ENCODE measurements at places on chromosomes 3 and 15.
A peak's percentile ranks its signal among the peaks of the same experiment; 100 is the strongest.

- DNase-seq = no peak
Measured at GRCh38 chr3:69484507-69485393, 98.9 kb upstream of the FRMD4B start.

- DNase-seq = no peak
Measured at GRCh38 chr3:188362405-188362831, 208.5 kb downstream of the LPP start.

DNA sequence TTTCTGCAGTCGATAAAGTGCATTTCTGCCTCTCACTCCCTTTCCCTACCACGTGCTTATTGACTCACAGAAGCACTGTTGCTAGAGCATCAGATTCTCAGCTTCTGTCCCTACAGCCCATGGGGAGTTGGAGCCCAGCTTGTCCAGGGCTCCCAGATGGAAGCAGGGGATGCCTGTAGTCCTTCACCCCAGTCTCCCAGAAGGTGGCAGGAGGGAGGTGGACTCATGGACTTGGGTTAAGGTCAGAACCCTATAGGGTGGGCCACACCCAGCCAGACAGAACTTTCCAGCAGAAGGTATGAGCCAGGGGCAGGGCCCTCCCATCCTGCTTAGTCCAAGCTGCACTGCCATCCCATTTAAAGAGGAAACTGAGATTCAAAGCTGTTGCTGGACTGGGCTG lies 33.1 kb upstream of the SEMA3F start:
- DNase-seq = no peak

- no peak for DNase-seq
Measured at GRCh38 chr3:77234004-77234403, 194.1 kb downstream of the ROBO2 start.

DNA sequence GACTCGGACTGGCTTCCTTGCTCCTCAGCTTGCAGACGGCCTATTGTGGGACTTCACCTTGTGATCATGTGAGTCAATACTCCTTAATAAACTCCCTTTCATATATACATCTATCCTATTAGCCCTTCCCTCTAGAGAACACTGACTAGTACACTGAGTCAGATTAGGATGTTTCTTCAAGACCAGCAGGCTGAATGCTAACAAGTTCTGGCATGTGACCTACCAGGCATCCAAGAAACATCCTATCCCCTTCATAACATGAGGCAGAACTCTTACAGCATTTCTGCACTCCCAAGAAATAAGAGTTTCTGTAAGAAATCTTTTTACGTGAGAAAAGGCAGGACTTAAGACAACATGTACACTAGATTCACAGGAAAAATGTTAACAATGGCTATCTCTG lies 9.3 kb downstream of the CFAP92 start:
- no peak for DNase-seq

GRCh38 chr3:121411523-121411922 lies 134.3 kb downstream of the POLQ start:
- no peak for DNase-seq

GRCh38 chr15:78950343-78950742 lies 5.5 kb upstream of the CTSH start:
- peak; percentile 47 for DNase-seq

DNA sequence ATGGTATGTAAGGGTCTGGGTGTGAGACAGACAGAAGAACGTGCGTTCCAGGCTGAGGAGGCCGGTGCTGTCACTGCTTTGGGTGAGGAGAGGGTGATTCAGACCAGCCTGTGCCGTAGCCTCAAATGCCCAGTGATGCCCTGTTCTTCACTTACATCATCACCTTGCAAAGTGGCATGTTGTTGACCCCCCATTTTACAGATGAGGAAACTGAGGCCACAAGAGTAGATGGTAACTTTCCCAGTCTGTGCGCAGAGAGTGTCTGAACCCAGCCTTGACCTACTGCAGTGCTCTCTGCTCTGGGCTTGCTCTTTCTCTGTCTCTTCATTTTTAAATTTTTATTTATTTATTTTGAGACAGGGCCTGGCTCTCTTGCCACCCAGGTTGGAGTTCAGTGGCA lies 1.6 kb upstream of the CTSH start:
- DNase-seq = no peak

GRCh38 chr3:50256978-50257890 lies 11.7 kb upstream of the SEMA3B start:
- peak; percentile 66 for DNase-seq

- no peak for DNase-seq
Measured at GRCh38 chr15:97410897-97411575, 549.5 kb upstream of the ARRDC4 start.

DNA sequence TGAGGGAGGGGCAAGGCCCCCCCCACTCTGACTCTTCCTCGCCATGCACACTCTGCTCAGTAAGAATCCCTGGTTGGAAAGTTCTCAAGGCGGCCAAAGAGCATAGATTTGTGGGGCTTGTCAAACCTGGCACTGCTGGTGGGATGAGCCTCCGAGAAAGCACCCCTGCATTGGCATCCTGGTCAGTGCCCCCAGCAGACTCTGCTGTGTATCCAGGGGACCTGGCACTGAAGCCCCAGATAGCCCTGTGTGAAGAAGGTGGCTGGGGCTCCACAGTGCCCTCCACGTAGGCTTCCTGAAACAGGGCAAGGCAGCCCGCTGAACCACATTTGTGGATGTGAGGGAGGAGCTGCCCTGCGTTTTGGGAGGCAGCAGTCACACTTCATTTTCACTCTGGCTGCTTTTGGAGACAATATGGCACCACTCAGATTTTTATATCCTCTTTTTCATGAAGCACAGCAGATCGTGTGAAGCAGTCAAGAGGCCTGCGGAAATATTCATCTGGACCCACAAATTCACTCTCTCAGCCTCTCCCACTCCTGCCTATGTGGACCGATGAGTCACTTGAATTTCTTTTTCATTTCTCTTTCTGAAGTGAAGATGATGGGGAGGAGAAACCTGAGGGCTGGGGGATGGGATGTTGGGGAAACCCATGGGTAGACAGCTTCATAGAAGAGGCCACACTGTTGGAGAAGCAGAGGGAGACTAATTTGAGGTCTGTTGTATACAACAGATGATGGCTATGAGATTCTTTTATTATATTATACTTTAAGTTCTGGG lies 88.7 kb upstream of the BCL6 start:
- DNase-seq = no peak

GRCh38 chr15:80695099-80695910 lies at the start of gene ABHD17C:
Gene ABHD17C (plus strand): TSS chr15:80695310. CDS start chr15:80695430, 120 bp downstream.
- peak; percentile 76 for DNase-seq

DNA sequence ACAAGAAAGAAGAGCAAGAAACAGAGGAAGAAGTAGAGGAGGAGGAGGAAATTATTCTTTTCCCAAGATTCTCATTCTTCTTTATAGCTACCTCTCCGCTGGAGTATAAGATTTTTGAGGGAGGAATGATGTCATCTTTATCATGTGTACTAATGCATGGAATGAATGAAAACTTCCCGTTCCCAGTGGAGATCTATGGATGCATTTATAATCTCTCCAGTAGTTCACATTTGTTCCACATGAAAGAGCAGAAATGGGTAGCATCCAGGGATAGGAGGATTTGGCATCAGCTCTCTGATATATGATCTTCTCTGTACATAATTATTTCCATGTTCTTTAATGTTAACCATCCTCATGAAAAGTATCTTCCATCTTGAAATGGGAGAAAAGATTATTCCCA lies 244.4 kb downstream of the ADAMTSL3 start:
- no peak for DNase-seq

DNA sequence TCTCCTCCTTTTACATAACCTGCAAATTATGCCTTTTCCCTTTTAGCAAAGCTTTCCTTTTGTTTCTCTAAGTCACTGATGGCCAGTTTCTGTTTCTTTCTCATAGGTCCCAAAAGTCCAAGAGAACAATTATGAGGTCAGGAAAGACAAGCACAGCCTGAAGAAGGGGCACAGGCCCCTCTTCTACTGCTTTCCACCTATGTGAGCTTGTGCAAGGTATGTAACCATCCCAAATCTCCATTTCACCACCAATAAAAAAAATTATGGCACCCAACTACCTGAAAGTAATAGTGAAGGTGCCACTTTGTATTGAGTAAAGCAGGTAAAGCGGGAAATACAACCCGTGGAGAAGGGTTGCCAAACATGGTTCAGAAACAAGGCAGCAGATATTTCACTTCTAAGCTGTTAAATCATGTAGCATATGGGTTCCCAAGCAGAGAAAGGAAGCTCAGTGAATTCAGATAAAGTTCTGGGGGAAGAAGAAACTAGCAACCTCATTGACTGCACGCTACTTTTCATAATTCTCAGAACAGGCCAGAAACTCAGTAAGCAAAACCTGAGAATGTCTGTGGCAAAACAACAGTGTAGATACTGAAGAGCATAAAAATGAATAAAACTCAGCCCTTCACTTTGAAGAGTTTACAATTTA lies 4.2 kb downstream of the PLOD2 start:
- DNase-seq = peak; percentile 59

DNA sequence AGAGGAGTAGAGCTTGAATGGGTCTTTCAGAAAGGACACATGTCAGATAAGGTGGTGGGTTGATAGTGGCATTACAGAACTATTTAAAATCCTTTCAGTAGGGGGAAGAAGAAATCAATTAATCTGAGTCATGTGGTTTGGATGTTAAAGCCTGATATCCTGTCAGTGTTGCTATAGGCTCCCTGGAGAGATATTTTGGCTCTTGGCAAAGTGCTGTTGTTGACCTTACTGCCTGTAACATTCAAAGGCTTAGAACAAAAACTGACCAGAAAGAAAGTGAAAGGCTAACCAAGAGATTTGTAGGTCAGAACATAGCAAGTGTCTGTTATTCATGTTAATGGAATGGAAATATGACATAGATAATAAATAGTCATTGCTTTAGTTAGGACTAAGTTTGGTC lies 552.9 kb downstream of the DIPK2A start:
- no peak for DNase-seq

GRCh38 chr15:90126596-90127435 lies 24.5 kb upstream of the IDH2 start:
- DNase-seq = peak; percentile 70

DNA sequence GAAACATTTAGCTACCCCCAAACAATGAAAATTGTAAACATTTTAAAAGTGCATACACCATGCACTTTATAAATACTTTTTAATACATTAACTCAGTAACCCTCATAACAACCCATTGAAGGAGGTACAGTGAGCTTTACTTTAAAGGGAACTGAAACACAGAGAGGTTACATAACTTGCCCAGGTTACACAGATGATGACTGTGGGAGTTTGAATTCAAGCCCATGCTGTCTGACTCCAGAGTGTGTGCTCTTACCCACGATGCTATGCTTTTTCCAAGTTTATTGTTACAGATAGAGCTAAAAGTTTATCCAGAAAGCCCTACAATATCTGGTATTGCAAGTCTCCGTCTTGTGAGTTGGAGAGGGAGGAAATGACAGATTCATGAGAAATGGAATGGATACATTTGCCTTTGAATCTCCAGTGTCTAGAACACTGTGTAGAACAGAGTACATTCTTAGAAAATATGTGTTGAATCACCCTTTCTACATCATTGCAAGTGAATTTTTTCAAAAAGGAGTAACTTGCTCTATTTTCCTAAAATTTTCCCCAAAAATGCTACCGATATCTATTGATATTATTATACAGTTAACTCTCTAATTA lies 428.3 kb downstream of the NAALADL2 start:
- no peak for DNase-seq

DNA sequence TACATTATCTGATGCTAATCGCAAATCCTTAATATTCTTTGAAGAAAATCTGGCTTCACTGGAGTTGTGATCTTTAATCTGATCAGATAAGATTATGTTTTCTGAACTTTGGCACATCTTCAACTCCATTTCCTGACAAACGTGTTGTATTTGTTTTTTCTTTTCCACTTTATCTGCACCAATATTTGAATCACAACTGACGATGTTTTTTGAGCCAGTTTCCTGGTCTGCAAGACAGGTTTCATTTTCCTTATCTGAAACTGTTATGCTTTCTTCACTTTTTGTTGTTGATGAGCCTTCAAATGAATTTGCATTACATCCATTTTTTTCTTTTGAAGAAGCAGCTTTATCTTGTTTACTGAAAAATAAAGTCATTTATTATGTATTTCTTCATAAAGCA lies 101.5 kb downstream of the ZNF280D start:
- no peak for DNase-seq

- DNase-seq = no peak
Measured at GRCh38 chr15:51848811-51849210, 19.4 kb downstream of the TMOD3 start.

- DNase-seq = peak; percentile 59
Measured at GRCh38 chr15:69595009-69595791, 142.6 kb downstream of the RPLP1 start.

DNA sequence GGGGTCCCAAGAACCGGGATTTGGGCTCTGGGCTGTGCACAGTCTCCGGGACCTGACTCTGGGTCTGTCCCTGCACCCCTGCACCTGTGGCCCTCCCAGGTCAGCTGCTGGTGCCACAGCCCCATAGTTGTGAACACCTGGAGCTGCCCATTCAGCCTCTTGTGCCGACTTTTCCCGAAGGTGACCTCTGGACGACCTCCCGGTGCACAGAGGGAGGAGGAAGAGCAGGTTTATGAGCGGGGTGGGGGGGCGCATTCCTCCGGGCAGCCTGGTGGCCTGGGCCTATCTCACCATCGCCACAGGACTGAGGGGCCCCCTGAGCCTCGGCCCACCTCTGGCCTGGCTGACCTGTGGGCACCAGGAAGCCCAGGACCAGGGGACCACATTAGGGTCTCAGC lies 45.3 kb downstream of the DNAJB8 start:
- DNase-seq = no peak

DNA sequence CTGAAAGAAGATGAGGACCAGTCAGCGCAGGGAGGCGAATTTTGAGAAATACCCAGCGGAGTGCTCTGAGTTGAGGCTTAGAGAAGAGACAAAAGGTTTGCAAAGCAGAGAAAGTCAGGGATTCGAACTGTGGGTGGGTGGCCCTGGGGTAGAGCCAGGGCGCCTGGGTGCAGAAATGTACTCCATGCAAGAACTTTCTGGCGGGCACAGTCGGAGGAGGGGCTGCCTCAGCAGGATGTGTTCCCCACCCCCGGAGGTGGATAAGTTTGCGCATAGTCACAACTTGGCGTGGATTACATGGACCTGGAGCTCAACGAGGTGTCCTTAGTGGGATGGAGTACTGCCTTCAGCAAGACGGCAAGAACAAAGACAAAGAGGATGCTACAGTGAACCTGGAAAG lies 117.3 kb upstream of the ALDH1A3 start:
- no peak for DNase-seq

GRCh38 chr15:39127151-39127790 lies 453.6 kb upstream of the THBS1 start:
- peak; percentile 18 for DNase-seq

- peak; percentile 47 for DNase-seq
Measured at GRCh38 chr15:67784090-67784781, 41.1 kb upstream of the SKOR1 start.

- DNase-seq = no peak
Measured at GRCh38 chr3:165192610-165193192, 3.5 kb downstream of the SLITRK3 start.

- DNase-seq = no peak
Measured at GRCh38 chr3:103389356-103389755, 954.5 kb downstream of the ZPLD1 start.

- no peak for DNase-seq
Measured at GRCh38 chr3:139219463-139219862, 124.4 kb upstream of the MRPS22 start.

- no peak for DNase-seq
Measured at GRCh38 chr3:61908382-61908781, 347.0 kb downstream of the PTPRG start.

- no peak for DNase-seq
Measured at GRCh38 chr3:1723726-1724125, 374.9 kb upstream of the CNTN4 start.

- peak; percentile 19 for DNase-seq
Measured at GRCh38 chr3:20406611-20407011, 220.6 kb upstream of the SGO1 start.

Data from stomach (tissue), 19 donors.